ENCODE measurements at places on chromosomes 16 and 17.

- no peak for DNase-seq
Observed at GRCh38 chr17:68534695-68535088, 22.5 kb downstream of the PRKAR1A start.

- DNase-seq: no peak
Observed at GRCh38 chr17:59428916-59429485, 97.5 kb downstream of the YPEL2 start.

- no peak for DNase-seq
Observed at GRCh38 chr16:29837841-29838240, 17.6 kb downstream of the MVP start.

GRCh38 chr17:15931394-15931793 lies 13.5 kb upstream of the ADORA2B start:
- no peak for DNase-seq

GRCh38 chr17:34261568-34262337 lies 6.7 kb downstream of the CCL2 start:
- DNase-seq: no peak

DNA sequence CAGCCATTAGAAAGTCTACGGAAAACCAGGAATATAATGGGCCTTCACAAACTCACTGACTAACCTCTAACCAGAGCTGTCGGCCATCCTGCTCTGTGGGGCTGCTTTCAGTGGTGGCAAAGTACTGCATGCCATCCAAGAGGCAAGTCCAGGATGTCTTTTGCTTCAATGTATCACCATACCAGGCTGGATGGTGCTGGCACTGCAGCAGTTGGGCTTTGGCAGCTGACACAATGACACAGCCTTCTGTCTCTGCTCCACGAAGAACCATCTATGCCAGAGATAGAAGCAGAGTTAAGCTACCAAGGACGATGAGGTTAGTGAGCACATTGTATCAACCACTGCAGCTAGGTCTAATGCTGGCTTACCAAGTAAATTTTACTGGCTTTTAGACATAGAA lies 9.7 kb upstream of the RSKR start:
- no peak for DNase-seq

DNA sequence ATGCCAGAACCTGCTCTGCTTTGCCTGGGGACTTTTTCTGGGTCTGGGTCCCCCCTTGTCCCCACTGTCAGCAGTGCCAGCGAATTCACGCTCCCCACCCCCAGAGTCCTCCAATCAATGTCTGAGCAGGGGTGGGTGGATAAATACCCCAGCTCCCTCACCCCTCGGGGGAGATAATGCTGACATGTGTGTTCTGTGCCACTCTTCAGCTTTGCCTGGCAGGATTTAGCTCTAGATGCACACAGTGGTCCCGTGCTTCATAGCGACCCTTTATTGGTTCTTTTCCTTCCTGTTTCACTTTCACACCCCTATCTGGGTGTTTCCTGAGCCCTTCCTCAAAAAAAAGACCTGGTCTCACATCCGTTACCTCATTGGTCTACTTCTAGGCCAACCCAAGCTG lies 277.0 kb downstream of the NPIPA8 start:
- DNase-seq: no peak

- no peak for DNase-seq
Observed at GRCh38 chr17:59425085-59425931, 93.9 kb downstream of the YPEL2 start.

DNA sequence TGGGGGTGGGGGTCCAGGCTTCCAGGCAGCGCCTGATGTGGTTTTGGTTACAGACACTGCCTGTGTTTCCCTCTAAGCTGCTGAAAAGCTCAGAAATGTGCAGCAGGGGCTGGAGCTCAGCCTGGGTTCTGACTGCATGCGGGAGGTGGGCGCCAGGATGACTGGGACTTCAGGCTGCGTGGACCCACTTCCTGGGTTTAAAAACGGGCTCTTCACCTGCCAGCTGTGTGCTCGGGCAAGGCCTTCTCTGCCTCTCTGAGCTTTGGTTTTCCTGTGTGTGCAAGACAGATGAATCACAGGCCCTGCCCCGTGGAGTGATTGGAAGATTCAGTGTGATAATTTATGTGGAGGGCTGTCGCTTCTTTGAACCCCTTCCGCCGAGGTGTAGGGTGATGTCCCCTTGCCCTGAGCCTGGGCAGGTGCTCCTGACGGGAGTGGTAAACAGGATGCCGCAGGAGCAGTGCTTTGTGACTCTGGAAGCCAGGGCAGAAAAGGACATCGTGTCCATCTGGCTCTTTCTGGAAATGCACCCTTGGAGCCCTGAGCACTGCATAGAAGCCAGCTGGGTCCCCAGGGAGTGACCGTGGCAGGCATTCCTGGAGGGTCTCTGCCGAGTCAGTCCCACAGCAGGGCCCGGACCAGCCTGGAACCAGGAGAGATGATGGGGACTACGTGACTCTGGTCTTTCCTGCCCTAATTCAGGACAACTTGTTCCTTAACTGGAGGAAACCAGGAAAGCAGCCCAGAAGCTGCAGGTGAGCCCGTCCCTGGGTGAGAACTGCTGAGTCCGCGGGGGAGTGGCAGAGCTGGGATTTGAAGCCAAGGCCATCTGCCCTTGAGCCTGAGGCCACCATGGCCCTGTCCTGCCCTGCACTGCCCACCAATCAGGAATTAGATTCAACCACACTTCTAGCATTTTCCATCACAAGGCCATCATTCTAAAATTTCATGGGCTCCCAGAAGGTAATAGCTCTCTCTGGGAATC lies 28.5 kb upstream of the SLC7A5 start:
- peak; percentile 25 for DNase-seq

GRCh38 chr17:73066148-73066884 lies 26.2 kb downstream of the SLC39A11 start:
- no peak for DNase-seq

DNA sequence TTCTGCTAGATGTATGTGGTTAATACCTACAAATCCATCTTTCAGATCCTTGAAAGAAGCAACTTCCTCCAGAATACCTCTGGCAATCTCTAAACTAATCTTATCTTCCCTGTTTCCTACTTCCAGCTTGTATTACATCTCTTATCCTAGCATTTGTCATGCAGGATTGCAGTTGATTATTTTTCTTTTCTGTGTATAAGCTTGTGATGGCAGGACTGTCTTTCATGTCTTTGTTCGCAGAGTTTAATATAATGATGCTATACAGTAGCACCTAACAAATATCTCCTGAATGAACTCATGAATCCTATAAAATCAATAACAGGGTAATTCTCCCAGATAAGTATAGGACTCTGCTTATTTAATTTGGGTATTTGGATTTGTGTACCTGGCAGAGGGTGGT lies 12.2 kb upstream of the UBE2G1 start:
- no peak for DNase-seq

DNA sequence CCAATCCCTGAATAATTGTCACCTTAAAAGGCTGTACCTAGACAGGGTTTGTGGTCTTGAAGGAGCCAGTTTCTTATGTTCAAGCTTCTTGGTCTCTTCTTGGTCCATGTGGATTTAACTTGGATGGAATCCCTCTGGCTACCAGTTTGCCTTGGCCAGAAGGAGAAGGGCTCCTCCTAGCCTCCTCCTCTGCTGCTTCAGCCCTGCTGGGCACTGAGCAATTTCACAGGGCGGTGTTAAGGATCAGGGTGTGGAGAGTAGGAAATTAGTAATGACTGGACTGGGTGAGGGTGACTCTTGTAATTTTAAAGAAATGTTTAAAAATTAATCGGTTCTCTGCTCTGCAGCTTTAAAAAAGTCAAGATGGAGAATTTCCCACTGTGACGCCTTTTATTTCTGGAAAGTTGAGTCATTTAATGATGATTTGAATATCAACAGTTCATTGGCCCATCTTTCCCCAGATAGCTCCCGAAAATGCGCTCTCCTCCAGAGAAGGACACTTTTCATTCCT lies 96.4 kb downstream of the MSI2 start:
- DNase-seq: no peak

- no peak for DNase-seq
Observed at GRCh38 chr17:65918916-65919315, 273.0 kb downstream of the CEP112 start.

GRCh38 chr17:31388770-31389656 lies 2.5 kb upstream of the RAB11FIP4 start:
- DNase-seq: peak; percentile 26

DNA sequence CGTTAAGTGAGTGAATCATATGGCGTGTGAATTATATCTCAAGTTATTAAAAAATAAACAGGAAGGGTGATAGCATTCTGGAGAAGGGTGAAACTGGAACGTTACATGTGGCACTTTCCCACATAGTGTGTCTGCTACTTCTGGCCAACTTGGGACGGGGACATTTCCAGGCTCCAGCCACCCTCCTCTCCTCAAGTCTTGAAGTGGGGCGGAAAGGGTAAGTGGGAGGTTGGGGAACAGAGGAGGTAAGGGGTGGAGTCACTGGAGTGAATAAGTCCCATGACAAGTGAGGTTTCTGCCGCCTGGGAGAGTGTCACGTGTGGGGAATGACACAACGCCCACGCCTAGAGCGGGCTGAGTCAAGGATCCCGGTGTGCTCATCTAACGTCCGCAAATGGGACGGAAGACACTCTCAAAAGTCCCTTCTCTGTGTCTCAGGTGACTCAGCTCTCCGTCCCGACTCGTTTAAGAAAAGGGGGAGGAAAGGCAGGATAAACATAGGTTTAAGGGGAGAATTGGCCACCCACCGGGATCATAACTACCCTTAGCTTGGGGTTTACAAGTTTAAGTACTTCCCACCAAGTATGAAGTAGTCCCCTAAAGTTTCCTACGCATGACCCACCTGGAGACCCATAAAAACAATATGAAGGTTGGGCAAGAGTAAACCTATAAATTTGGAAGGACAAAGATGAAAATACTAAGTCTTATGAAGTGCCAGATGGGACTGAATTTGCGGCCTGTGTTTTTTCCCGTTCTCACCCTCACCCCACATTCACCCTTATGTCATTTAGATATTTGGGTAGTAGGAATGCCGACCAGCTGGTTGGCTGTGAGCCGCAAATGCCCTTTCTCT lies 1.2 kb upstream of the SPAG9 start:
- peak; percentile 60 for DNase-seq

- no peak for DNase-seq
Observed at GRCh38 chr17:52678211-52678610, 519.7 kb upstream of the CA10 start.

DNA sequence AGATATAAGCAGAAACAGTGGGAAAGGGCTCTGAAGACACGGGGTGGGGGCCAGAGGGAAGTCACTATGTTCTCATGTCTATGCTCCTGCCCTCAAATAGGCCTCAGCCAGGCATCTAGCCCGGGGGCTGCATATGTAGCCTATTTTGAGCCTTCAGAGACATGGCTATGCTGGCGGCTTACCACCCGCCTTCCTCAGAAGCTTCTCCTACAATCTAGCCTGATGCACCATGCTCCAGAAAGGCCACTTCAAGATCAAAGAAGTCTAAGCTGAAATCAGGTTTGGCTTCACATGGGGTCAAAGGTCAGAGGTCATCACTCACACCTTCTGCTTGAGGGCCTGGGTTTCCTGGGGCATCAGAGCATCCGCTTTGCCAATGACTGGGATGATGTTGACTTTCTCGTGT lies 1.6 kb downstream of the SEPTIN1 start:
- DNase-seq: no peak

DNA sequence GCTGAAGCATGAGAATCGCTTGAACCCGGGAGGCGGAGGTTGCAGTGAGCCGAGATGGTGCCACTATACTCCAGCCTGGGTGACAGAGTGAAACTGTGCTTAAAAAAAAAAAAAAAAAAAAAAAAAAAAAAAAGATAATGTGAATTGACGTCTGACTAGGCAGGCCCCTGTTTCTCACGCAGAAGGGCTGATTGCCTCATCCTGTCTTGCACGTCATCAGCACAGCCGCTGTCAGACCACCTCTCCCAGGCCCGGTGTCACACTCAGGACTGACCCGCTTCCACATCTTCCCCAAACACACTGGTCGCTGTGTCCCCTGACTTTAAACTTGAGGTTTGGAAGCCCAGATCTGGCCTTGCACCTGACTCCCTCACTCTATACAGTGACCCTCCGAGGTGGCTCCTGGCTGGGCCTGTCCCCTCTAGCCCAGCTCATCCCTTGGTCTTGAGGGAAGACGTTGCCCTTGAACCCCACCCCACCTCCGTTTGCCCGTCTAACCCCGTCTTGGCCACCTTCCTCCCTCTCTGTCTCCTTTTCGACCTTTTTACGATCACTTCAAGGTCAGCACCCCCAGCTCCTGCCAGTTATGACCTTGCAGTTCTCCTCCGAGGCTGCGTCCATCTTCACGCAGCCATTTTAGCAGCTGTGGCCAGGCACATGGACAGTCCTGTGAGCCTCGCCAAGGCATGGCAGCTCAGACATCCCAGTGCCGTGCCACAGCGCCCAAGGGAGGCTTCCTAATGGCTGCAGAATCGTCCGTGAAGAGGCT lies 149.9 kb upstream of the PLCG2 start:
- no peak for DNase-seq

GRCh38 chr16:75089486-75090202 lies 26.9 kb downstream of the LDHD start:
- DNase-seq: no peak

- no peak for DNase-seq
Observed at GRCh38 chr17:41519501-41520224, 973 bp upstream of the KRT15 start.

DNA sequence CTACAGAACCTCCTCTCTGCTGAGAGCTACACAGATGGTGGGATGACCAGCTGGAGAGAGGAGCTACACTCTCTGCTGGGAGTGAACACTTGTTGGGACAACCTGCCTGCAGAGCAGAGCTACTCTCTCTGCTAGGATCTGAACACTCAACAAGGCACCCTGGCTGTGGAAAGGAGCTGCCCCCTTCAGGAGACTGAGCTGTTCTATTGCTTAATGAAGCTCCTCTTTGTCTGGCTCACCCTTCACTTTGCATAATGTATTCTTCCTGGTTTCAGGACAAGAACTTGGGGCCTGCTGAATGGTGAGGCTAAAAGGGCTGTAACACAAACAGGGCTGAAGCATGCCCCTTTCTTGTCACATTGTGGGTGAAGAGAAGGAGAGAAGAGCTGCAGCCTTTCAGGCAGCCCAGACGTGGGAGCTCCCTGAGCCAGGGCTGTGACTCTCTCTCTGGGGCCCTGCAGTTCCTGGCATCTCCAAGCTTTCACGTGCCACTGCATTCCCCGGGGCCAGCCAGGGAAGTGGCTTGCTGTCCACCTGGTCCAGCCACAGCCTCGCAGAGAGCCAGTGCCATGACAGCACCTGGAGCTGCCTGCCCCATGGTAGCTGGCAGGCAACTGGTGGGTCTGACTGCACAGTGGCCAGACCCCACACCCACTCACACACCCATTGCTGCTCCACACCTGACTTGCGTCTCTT lies 272.8 kb upstream of the KCNJ16 start:
- DNase-seq: no peak

DNA sequence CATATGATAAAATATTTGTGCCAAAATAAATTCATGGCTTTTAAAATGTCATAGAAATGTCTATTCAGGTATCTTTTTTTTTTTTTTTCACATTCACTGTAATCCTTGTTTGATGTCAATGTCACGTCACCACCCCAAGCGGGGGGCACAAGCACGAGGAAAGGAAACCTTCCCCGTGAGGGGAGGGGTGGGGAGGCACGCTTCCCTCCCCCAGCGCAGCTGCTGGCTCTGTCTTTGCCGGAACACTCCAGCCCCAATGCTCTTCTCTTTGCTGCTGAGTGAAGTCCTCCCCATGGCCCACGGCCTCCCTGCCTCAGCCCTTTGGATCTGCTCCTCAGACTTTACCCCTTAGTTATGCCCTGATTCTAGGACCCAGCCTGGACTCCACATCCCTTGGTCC lies 1.5 kb downstream of the SLC35G3 start:
- no peak for DNase-seq
